CD4-positive, alpha-beta T cell treated with Interferon alpha-2 for 1 hour (primary cell): ENCODE measurements at places on chromosomes 11 and 22.

GRCh38 chr11:112334381-112334780 lies 73.7 kb upstream of the PLET1 start:
- DNase-seq, result no peak

GRCh38 chr22:49934160-49934890 lies 15.9 kb downstream of the CRELD2 start:
- DNase-seq, result peak; percentile 64

DNA sequence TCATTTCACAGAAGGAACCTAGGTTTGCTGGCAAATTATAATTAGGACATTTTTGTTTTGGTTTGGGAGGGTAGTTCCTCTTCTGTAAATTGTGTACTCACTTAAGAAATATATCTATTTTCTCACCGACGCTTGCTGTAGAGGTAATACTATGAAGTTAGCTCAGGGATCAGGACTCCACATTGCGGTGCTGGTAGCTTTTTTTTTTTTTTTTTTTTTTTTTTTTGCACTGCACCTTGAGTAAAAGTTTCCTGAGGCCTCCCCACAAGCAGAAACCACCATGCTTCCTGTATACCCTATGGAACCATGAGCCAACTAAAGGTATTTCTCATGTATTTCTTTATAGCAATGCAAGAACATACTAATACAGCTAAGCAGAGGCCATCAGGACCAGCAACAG lies 14.7 kb downstream of the UBTFL1 start:
- no peak for DNase-seq

DNA sequence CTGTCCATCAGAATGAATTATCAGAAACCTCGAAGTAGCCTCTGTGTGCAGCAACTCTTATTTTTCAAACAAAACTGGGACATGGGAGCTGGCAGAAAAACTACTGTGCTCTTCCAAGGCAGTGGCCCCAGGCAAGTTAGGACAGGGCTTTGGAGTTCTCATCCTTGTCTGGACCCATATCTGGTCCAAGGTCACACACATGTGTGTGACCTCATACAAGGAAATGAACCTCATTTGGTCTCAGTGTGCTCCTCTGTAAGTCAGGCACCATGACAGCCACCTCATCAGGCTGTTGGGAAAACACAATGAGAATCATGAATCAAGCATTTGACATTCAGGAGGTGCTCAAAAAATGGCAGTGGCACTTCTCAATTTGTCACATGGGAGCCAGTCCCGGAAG lies 25.8 kb downstream of the LARGE1 start:
- no peak for DNase-seq

DNA sequence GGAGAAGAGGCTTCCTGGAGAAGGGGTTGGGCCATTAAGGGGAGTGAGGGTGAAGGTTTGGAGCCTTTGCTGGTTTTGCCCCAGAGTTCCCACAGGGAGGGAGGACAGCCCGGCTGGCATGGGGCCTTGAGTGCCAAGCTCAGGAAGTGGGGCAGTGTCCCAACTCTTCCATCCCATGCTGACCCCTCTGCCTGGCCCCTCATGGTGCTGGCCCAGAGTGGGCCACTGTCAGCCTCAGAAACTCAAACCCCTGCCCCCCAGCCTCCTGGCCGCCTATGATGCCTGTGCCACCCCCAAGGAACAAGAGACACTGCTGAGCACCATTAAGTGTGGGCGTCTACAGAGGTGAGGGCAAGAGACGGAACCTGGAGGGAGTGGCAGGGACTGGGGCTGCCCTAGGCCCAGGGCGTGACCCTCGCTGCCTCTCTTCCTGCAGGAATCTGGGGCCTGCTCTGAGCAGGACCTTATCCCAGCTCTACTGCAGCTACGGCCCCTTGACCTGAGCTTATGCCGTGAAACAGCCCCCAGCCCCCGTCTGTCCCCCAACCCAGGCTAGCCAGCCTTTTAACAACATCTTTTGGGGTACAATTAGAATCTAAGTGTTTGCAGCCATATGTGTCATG lies 5.4 kb downstream of the MUS81 start:
- no peak for DNase-seq

DNA sequence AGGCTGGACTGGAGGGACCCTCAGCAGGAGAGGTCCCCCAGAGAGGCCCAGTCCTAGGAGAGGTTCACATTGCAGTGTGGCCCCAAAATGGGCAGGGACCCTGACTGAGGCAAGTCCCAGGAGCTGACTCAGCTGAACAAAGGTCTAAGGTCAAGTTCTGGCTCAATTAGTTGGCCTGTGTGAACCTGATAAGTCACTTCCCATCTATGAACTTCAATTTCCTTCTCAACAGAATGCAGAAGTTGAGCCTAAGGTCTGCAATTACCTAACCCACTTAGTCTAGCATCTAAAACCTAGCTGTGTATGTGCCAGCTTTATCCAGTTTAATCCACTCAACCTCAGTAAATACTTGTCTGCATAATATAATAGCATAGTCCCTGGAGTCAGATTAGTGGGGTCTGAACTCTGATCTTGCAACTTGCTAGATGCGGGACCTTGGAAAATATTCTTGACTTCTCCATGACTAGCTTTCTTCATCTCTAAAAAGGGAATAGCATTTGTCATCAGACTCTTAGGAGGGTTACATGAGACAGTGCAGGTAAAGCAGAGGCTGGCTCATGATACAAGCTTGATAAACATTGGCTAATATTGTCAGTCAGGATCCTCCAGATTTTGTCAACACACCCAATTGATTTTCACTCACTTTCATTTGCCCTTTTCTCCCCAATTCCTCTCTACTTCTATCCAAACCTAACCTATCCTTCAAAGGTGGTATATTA lies 465.5 kb downstream of the INSC start:
- peak; percentile 5 for DNase-seq

- DNase-seq, result no peak
These were observed 67.1 kb downstream of the SLC35F2 start for GRCh38 chr11:107791343-107792048.

GRCh38 chr22:41302021-41302767 lies 869 bp downstream of the ZC3H7B start:
- peak; percentile 21 for DNase-seq

- DNase-seq, result no peak
These were observed 16.8 kb upstream of the TMEM184B start for GRCh38 chr22:38289583-38290082.

GRCh38 chr11:94800414-94800813 lies 32.3 kb downstream of the AMOTL1 start:
- DNase-seq, result no peak

DNA sequence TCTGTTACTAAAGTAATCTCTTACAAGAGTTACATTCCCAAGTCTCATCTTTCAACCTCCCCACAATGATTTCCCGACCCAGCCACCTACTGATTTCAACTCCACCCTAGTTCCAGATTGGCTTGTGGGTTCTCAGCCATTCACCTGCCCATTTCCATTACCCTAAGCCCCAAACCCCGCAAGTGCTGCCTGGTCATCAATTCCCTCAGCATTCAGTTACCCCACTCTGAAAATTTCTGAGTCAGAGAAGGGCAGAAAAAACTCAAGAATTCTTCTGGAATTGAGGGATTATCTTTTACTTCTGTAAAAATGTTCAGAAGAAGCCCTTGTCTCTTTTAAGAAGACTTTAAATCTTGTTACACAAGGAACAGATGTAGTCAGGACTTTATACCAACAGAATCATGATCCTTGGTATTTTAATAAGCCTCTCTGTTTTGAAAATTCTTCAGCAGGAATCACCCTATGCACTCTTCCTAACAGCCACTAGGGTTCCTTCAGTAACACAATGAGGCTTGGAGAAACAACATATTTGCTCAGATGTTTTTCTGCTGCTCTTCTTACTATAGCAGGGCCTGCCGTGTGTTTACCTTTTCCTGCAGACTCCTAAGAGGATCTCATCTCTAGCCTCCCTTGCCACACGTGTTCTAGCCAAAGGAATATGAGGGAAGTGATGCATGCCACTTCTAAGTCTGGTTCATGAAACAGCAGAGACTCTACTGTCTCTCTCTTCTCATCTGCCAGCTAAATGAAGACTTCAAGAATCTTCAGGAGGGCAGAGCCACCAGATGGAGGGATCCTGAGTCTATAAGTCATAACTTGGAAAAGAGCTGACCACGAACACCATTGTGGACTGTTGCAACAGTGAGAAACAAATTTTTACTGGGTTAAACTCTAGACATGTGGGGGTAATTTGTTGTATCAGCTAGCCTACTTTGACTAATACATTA lies 29.3 kb upstream of the PAMR1 start:
- no peak for DNase-seq

DNA sequence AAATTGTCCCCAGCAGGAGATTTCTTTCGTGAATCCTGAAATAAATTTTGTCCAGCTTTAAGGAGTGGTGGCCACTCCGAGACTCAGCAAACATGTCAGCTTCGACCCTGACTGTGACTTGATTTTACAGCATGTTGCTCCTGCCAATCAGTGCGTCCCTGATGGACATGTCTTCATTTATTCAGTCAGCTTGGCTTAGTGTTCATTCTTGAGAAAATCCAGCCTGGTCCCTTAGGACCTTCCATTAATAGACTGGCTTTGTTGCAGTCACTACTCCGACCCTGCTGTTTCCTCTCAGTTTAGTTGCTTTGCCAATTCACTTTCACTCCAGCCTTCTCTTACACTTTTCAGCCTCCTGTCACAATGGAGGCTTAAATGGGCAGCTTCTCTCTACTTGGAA lies 30.5 kb downstream of the TMPRSS5 start:
- no peak for DNase-seq

- DNase-seq, result peak; percentile 57
These were observed 32.8 kb downstream of the PITPNB start for GRCh38 chr22:27885977-27886842.

- DNase-seq, result no peak
These were observed 294.0 kb upstream of the CTSC start for GRCh38 chr11:88631497-88631896.

- DNase-seq, result peak; percentile 9
These were observed 928 bp downstream of the FBXO7 start for GRCh38 chr22:32475468-32476010.

- DNase-seq, result no peak
These were observed 98.8 kb downstream of the PKNOX2 start for GRCh38 chr11:125263268-125263790.

DNA sequence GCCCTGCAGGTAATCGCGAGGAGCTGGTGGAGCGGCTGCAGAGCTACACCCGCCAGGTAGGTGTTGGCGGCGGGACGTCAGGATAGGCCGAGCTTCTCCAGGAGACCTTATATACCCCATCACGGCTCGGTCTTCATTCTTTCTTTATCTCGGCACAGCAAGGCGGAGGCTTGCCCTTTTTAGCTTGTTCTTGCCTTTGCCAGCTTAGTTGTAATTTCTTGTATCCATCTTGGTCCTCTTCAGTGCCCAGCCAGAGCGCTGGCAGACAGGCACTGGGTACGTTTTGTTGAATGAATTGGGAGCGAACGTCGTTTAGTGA lies 459 bp downstream of the SF3B2 start:
- no peak for DNase-seq

DNA sequence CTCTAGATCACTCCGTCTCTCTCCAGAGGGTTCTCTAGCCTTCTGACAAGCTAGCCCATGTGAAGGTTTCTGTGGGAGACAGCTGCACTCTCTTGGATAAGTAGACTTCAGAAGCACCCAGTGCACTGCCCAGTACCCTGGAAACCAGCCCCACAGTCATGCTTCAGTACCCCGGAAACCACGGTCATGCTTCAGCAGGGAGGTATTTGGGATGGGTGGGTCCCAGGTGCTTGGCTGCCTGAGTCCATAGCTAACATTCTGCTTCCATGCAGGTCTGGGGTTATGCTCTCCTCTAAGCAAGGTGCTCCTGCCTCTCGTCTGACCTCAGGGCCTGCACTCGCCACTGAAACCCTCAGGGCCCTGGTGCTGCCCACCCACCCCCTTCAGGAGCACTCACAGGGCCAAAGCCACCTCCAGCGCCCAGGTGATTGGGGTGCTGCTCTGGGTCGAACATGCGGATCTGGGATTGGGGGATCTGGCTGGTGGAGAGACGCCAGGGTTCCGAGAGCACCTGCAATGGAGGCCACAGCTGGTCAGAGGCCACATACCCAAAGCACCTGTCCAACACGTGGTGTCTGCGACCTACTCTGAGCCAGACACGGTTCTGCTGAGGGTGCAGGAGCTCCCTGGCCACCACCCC lies 7.3 kb upstream of the SYCE3 start:
- DNase-seq, result no peak

DNA sequence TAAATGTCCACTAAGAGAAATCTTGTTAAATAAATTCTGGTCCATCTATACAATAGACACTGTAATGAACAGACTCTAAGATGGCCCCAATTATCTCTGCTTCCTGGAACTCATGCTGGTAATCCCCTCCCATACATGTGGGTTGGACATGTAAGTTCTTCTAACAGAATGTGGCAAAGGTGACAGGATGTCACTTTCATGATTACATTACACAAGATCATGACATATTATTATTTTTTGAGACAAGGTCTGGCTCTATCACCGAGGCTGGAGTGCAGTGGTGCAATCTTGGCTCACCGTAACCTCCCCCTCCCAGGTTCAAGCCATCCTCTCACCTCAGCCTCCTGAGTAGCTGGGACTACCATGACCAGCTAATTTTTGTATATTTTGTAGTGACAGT lies 14.6 kb upstream of the NDUFC2 start:
- DNase-seq, result no peak

DNA sequence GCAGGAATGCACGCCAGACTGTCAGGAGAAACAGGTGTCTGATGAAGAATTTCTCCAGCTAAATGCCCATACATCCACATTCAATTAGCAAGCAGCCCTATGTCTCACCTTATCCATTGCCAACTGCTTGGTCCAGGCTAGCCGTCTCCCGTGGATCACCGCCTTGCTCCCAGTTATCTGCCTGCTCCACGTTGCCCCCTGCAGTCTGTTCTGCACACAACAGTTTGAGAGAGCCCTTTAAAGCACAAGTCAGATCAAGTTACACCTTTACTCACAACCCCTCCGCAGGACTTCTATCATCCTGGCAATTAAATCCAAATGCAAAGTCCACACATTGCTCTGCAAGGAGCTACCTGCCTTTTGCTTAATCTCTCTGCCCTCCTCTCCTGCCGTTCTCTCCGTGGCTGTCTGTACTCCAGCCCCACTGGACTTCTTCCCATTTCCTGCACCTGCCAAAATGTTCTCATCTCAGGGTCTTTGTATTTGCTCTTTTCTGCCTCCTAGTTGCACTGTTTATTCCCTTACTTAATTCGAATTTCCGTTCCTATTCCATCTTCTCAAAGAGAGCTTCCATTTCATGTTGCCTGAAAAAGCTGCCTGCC lies 185.3 kb upstream of the LARGE1 start:
- DNase-seq, result no peak

- DNase-seq, result no peak
These were observed 318.7 kb downstream of the CADM1 start for GRCh38 chr11:115185507-115185906.

DNA sequence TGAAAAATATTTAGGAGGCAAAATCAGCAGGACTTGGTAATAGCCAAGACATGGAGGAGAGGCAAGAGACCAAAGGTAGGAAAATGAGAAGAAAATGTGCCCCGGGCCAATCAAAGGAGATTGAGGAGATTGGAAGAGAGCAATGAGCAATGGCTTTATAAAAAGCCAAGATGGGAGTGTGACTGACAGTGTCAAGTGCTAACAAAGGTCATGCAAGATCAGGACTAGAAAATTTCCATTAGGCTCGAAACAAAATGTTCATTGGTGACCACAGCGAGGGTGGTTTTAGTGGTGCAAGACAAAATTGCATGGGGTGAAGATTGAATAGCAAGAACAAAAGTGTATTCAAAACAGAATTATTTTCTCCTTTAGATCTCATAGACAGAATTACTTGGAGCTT lies 45.2 kb upstream of the TBCEL start:
- no peak for DNase-seq
